GF-D8 (cell line): ENCODE measurements at places on chromosomes 11 and 22.

DNA sequence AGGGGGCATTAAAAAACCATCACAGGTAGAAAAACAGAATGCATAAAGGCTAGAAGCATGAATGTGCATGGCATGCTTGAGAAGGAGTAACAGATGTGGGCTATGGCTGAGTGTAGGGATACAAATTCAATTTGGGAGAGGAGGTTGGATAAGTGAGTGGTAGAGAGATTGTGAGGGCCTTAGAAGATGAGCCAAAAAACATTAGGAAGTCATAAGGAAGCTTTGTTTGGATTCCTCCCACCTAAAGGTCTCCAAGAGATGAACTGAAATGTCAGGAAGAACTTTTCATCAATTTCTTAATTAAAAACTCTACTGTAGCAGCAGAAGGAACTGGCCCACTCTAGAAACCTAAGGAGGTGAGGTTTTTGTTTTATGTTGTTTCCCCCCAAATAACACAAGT, 41.2 kb upstream of the CSNK2A3 start:
- DNase-seq, result no peak

DNA sequence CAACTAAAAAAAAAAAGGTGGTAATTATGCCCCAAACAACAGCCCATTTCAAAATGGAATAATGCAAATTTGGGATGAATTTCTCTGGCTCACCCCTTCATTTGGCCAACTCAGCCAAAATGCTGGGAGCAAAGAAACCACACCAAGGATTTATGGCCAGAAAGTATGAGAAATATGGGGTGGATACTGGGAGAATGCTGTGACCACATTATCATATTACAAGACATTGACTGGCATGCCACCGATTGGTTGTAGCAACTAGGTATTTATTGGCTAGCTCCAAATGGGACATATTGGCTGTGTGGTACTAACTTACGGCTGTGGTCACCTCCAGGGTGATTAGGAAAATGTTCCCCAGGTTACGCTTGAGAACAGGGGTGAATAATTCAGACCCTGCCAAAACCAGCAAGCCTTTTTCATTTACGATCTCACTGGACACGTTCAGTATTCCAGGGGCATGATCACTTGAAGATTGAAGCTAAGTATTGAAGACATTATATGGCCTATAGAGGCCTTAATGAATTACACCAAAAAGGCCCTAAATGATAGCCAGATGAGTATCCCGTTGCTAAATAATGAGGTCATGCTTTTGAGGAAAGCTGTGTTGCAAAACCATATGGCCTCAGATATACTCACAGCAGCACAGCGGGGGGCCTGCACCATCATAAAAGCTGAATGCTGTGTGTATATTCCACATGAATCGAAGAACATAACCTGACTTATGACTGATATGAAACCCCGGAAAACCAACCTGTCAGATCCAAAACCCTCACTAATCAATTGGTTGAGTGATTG, 3.8 kb upstream of the FDX1 start:
- no peak for DNase-seq

DNA sequence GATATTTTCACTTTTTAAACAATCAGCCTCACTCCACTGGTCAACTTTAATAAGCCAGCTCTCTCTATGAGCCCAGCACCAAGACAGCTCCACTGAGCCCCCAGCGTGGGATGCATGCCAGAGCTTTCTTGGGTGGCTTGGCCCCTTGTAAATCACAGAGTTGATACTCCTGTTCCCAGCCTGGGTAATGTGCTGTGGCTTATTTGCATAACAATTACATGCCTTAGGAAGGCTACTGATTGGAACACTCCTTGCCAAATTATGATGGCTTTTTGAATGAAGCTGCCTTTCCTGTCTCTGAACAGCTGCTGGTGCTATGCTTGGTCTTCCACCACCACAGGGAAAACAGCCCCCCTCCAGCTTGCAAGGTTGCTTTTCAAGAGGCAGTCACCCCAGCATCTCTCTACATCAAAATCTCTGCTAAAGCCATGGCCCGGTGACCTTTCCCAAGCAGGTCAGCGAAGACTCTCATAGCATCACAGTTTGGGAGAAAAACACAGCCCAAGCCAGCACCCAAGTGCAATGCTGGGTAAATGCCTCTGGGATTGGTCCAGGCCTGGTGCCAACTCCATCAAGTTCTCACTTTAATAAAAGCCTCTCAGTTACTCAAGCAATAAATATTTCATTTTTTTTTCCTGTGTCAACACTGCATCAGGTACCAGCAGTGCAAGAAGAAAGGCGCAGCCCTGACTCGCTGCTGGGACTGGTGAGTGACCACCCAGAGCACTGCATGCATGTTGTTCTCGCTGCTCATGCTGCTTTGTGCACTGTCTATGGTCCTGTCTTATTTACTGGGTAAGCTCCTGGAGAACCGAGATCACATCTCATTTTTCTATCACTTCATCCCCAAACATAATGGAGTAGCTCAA, 549.3 kb downstream of the OPCML start:
- DNase-seq, result no peak

DNA sequence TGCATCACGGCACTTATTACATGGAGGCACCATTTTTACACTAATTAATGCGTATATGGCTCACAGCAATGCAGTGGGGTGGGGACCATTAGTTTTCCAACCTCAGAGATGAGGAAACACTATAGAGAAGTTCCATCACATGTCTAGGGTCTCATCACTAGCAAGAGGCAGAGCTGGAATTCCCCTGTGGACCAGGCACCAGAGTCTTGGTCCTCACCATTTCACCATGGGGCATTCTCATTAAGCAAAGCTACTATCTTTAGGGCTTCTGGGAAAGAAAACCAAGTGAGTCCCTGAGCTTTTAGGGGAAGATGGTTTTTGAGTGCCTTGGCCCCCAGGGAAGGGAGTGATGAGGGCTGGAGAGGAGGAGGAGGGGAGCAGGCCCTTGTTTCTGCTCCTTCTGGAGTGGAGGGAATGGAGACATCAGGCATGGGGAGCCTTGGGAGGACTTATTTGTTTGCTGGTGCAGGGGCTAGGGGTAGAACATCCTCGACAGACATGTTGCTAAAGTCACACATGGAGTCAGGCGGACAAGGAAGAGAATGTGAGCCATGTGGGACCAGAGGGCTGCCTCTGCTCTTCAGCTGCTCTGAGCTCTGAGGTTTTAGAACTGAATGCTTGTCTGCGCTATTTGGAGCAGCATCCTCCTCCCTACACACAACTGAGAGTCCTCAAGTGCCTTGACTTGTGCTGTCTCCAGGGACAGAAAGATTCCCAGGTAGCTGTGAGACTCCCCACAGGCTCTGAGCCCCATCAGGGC, 40.3 kb upstream of the ZBED5 start:
- DNase-seq, result no peak
